ENCODE measurements at places on chromosomes 13 and 19.

- DNase-seq: no peak
Measured at GRCh38 chr19:3851254-3852176, 17.3 kb downstream of the ZFR2 start.

GRCh38 chr19:1361601-1362386 lies 21.9 kb upstream of the NDUFS7 start:
- DNase-seq: no peak

DNA sequence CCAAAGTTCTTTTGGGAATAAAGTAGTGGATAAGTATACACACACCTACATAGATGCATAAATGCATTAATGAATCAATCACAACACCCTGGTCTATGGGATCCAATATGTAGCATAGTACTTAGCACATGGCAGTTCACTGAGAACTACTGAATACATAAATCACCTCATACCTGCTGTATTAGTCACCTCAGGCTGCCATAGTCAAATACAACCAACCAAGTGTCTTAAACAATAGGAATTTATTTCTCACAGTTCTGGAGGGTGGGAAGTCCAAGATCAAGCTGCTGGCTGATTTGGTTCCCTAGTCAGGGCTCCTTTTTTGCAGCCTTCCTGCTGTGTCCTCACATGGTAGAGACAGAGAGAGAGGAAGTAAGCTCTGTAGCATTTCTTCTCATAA lies 228.2 kb downstream of the NHLRC3 start:
- no peak for DNase-seq

DNA sequence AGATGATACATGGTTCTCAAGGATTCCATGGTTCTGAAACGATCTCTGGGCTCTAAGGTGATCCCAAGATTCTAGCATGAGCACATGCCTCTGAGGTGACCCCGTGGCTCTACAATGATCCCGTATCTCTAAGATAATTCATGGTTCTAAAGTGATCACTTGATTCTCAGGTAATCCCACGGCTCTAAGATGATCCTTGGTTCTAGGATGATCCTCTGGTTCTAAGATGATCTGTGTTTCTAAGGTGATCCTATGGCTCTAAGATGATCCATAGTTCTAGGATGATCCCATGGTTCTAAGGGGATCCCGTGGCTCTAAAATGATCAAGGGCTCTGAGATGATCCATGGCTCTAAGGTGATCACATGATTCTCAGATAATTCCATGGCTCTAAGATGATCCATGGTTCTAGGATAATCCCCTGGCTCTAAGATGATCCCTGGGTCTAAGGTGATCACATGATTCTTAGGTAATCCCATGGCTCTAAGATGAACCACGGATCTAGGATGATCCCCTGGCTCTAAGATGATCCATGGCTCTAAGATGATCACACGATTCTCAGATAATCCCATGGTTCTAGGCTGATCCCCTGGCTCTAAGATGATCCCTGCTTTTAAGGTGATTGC lies 21.3 kb downstream of the NUMBL start:
- DNase-seq: no peak

- DNase-seq: no peak
Measured at GRCh38 chr19:16940626-16941025, 51.8 kb downstream of the F2RL3 start.

GRCh38 chr19:57803594-57804325 lies 11.0 kb downstream of the ZNF552 start:
- no peak for DNase-seq

DNA sequence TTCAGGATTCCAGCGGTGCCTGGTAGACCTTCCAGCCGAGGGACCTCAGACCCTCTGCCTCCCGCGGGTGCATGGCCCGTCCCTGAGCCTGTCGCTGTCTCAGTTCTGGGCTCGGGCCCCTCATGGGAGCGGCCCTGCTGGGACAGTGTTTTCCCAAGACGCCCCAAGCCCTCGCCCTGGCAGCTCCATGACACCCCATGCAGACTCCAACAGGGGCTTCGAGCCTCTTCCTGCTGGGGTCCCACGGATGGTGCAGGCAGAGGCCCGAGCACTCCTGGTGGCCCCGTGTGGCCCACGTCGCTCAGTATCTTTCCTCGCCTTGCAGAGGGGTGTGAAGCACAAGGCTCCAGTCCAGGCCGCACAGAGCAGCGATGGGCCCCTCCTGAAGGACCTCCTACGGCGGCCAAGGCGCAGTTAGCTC lies 88.8 kb upstream of the MCF2L start:
- DNase-seq: no peak

DNA sequence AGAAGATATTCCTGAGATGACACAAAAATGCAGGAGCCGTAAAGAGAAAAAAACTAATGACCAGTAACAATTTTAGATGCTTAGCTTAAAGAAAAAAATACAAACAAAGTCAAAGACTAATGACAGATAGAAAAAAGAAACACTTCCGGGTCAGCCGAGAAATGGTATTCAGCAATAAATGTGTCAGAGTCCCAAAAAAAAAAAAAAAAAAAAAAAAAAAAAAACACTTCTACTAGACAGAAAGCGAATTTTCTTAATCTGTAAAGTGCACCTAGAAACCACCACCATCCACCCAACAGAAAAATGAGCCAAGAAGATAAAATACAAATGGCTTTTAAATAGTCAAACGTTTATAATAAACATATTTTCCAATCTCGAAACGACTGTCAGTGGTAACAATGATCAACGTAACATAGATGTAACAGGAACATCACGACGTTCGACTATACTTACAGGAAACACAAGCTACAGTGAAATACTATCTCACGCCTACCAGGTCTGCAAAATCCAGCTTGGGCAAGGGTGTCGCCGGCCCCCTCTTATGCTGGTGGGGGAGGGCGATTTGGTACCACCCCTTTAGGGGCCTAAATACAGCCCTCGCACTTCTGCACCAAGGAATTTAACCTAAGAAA lies 10.6 kb downstream of the ABHD17A start:
- no peak for DNase-seq

DNA sequence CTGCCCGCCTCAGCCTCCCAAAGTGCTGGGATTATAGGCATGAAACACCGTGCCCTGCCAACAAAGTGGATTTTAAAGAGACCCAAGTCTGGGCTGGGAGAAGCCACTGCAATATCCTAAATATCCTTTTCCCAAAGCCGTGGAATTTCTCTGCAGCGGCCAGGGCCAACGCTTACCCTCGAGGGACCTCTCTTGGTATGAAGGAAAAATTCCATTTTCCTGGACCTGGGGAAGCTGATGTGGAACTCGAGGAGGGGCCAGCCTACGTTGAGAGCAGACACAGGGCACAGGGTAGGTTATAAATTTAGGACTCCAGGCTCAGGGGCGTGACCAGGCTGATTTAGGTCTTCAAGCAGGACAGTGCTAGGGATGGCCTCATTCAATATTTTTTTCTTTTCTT lies 17.7 kb upstream of the UPF1 start:
- no peak for DNase-seq

- no peak for DNase-seq
Measured at GRCh38 chr13:99151516-99151915, 49.1 kb upstream of the UBAC2 start.

DNA sequence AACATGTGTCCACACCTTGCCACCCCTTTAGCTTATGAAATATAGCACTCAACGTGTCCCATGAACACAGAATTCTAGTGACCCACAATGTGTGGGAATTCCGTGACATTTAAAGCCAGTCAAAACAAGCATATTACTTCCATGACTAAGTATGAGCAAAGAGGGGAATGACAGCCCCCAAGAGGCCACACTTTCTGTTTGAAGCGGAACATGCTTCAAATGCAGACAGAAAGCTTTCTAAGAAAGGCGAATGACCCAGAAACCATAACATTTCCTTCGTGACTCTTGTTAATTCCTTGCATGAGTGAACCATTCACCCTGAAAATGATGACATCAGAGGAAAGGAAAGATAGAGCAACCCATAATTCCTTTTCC lies 122.0 kb upstream of the FNDC3A start:
- DNase-seq: no peak

DNA sequence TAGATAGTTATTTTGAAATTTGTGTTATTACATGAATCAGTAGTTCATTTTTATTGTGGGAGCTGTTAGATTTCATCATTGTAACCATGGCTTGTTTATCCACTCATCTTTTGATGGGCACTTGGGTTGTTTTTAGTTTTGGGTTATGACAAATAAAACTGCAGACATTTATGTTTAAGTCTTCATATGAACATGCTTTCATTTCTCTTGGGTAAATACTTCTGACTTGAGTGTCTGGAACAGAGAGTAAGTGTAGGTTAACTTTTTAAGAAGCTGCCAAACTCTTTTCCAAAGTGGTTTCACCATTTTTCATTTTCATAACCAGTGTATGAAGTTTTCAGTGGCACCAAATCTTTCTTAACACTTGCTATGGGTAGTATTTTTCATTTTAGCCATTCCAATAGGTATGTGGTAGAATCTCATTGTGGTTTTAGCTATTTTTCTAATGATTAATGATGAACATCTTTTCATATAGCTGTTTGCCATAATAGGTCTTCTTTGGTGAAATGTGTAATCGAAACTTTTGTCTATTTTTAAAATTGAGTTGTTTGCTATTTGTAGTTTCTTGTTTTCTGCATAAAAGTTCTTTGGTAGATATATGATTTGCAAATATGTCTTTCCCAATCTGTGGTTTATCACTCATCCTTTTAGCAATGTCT lies 17.9 kb downstream of the SLAIN1 start:
- no peak for DNase-seq
